NCI-H1436 (cell line): ENCODE measurements at places on chromosomes 3 and 15.

DNA sequence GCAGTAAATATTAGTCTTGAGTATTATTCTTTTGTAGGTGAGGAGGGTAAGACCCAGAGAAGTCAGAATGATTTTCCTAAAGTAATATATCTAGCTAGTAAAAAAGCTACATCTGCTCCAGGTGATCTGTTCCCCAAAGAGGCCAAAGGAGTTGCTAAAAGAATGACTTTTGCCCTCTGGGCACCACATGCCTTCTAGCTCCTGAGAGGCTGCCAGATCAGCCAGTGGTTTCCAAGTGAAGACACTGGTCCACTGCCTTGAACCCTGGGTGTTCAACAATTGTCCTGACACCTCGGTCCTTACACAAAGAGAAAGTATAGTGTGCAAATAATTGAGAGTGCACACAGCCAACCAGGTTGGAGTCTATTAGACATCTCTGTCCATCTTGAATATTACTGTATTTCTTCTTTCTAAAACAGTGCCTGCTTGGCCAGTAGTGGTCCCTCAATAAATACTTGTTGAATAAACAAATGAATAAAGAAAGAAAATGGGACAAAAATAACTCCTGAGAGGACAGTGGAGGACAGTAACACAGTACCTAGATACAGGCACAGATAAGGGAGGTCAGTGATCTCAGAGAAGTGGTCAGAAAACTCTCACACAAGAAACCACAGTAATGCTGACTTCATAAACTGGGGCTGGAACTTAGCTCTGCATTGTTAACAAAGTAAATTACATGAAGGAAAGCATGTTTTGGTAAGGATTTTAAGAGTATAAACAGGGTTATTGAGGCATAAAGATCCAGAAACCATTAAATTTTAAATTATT, 56.6 kb upstream of the CSTA start:
- no peak for DNase-seq

GRCh38 chr3:7205962-7206361, 345.0 kb downstream of the GRM7 start:
- no peak for DNase-seq

GRCh38 chr3:38210141-38210757, 44.9 kb downstream of the OXSR1 start:
- DNase-seq = no peak

DNA sequence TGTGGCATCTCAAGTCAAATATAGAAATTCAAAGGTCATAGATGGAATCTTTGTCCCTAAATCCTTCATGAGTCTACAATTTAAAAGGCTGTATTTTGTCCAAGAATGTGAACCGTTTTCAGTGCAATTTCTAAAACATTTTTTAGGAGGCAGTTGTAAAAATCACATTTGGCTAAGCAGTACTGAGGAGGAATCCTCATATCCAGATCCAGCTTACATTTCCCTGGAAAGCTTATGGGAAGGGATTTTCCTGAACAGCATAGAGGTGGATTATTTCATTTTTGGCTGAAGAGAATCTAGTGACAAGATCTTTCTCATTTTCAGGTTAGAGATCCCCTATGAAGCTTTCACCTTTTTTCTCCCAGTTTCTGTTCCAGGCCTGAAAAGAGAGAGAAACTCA, 178.4 kb downstream of the POLR2M start:
- DNase-seq = no peak

DNA sequence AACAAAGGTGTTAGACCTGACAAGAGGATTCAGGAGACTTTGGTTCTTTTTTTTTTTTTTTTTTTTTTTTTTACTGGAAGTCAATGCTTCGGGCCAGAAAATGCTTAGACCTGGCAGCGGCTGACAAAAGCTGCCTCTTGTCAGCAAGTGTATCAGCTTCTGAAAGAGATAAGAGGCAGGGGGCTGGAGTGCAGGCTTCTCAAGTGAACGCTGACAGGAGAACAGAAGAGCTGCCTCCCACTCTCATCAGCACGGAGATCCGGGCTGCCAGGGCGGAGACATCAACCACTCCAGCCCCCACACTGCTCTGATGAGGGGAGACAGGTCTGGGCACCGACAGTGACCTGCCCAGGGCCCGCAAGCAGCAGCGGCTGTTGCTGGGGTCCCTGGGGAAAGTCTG, 9.4 kb upstream of the SCN5A start:
- DNase-seq = no peak

DNA sequence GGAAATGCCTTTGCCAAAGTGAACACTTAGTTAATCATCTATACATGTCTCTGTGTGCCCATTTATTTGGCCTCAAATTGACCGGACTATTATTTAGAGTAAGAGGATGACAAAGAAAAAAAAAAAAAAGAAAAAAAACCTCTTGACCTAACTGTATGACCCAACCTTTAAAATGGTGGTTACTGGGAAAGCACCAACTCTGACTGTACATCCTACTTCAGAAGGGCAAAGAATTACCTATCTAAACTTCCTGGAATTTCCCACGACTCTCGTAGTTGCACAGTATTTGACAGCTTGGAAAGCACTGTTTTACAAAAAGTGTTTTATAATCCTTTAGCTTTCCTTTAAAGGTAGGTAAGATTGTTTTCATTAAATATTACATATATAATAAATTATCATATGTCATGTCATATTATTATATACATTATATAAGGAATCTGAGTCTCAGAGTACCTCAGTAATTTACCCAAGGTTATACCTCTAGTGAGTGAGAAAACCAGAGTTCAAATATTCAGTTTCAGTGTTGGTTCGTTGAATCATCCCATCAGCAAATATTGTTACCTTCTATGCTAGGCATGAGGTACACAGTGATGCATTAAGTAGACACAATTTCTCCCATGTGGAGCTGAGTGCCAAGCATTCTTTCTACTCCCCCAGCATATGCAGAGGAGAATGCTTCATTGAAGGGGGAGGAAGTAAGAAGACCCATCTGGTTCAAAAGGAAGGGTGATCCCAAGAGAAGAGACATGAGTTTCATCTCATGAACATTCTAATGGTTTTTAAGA, 5.0 kb downstream of the BCL2A1 start:
- no peak for DNase-seq

DNA sequence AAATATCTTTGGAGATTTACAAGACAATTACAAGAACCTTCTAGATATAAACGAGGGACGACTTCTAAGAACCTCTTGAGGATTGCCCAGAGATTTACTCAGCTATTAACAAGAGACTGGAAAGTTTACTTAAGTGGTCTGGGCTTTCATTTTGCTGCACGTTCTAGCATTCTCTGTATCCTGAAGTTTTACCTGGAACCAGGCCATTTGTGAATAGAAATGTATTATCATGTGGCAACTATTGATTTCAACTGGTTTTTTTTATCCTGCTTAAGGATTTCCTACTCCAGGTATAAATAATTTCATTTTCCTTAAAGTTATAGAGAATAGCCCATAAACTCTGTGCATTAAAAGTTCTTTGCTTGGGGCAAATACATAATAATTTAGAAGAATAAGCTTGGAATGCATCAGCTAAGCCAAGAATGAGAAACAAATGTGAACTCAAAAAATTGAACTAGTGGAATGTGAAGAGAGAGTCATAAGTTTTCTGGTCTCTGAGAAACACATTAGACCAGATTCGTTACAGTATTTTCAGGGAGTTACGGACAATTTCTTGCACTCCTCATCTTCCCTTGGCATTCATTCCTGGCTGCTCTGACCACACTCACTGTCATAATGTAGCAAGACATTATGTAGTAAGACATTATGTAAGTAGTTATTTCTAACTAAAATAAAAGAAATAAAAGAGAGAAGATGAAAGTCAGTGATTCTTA, 1.3 kb downstream of the AQP9 start:
- DNase-seq = no peak

GRCh38 chr3:46876313-46877300, 914 bp upstream of the PTH1R start:
- no peak for DNase-seq

- DNase-seq = no peak
Observed at GRCh38 chr15:39578851-39579486, 1.9 kb upstream of the THBS1 start.

GRCh38 chr3:184696697-184697096, 15.2 kb downstream of the MAGEF1 start:
- no peak for DNase-seq

DNA sequence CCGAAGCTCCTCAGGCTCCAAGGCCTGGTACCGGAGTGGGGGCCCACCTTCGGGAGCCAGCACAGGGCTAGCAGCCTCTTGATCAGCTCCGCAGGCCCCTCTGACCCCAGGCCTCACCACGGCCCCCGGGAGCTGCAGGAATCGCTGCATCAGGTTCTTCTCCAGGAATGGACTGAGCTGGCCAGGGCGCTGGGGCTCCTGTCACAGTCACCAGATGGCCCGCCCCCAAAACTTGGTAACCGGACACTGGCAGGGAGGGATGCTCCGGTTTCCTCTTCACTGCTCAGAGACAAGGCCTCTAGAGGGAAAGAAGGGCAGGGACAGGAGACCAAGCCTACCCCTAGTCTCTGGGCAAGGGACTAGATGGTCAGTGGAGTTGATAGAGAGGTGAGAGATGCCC, 9.9 kb downstream of the AP3B2 start:
- DNase-seq = no peak

- DNase-seq = no peak
Observed at GRCh38 chr3:123635217-123635616, 50.4 kb upstream of the HACD2 start.

DNA sequence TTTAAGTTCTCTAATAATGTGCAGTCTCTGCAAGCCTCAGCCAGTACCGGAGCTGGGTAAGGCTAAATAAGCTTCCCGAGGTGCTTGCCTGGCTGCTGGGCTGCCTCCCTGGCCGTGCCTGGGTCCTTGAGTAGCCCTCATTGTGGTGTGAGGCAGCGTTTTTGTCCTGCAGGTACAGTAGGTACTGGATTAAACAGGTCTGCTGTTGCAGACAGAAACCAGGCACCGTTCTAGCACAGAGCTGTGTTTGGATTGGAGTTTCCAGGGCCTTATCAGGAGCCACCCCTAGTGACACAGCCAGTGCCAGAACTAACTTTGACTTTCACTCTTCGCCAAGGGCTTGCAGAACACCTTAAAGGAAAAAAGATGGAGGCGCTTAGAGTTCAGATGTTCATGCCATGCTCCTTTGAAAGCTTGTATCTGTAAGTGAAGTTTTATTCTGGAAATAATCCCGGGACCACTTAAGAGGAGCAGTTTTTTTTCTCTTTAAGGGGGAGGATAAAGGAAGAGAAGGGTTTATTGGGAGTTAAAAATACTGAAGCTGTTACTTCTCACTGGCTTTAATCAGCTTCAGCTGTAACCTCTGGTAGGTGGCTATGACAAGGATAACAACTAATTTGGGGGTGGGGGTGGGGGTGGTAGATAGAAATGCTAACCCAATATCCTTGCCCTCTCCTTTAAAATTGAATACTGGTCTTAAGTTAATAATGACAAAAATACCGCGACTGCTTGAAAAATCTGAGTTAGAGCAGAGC, 126.8 kb downstream of the MITF start:
- no peak for DNase-seq

GRCh38 chr15:28952666-28953491, 67.1 kb downstream of the APBA2 start:
- no peak for DNase-seq

DNA sequence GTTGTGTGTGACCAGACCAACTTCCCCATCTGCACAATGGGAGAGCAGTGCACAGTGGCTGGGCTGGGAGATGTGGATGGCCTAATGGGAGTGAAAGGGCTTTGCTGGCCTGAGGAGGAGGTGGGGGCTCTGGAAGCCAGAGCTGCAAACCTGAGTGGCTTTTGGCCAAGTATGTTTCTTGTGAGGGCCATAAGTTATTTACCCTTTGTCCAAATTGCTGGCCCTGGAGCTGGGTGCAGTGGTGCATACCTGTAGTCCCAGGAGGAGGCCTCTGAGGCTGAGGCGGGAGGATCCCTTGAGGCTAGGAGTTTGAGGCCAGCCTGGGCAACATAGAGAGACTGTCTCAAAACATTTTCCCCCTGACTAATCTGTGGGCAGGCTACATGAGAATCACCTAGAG, 129.1 kb downstream of the WNT7A start:
- DNase-seq = no peak

- DNase-seq = no peak
Observed at GRCh38 chr3:8574040-8574669, 70.4 kb downstream of the SSUH2 start.

DNA sequence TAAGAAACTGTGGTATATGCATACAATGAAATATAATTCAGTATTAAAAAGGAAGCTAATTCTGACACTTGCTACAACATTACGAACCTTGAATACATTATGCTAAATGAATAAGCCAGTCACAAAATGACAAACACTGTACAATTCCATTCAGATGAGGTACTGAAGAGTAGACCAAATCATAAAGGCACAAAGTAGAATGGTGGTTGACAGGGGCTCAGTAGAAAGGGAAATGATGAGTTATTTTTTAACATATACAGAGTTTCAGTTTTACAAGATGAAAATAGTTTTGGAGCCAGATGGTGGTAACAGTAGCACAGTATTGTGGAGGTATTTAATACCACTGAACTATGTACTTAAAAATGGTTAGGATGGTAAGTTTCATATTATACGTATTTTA, 254.6 kb upstream of the RBMS3 start:
- DNase-seq = no peak

GRCh38 chr3:150165396-150166094, 194.8 kb upstream of the PFN2 start:
- no peak for DNase-seq
